ENCODE measurements at places on chromosomes 7 and 10.

DNA sequence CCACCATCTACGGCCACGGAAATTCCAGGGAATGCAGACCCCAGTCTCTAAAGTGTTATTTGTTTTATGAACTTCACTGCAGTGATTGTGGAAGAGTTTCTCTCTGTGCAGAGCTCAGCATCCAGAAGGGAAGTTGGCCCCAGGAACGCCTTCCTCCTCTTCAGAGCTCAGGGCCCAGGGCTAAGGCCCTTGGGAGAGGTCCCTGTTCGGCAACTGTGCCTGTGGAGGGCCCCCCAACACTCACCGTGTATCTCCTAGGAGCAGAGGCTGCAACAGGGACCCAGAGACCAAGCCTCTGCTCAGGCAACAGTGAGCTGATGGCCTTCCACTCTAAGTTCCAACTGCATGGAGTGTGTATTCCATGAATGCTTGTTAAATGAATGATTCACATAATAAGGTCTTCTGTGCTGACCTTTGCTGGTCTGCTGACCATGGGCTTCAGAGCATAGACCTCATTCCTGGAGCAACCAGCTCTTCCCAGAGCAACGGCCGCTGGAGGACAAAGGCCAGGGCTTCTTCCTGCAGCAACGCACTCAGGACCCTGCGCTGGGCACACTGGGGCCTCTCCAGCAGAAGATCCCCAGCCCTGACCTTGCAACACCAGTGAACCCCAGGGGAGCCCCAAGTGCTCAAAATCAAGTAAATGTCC, 7.7 kb downstream of the DIP2C start:
- no peak for DNase-seq

DNA sequence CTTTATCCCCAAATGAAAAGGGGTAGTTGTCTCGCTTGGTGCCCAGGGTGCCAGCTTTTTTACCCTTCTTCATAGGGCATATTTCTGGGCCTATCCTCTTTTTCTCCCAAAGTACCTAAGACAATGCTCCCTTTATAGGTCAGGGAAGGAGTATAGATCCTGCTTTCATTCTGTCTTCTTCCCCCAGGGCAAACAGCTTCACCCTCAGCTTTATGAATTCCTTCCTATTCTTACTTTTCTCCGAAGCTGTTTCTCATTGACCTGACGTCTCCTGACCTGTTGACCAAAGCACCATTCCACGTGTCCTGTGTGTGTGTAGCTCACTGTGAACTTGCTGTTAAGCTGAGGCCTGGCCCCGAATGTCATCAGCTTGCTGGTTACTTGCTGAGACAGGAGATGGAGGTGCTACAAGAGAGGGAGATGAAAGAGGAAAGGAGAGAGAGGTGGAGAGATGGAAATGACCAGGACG, 48.9 kb downstream of the PYROXD2 start:
- no peak for DNase-seq

DNA sequence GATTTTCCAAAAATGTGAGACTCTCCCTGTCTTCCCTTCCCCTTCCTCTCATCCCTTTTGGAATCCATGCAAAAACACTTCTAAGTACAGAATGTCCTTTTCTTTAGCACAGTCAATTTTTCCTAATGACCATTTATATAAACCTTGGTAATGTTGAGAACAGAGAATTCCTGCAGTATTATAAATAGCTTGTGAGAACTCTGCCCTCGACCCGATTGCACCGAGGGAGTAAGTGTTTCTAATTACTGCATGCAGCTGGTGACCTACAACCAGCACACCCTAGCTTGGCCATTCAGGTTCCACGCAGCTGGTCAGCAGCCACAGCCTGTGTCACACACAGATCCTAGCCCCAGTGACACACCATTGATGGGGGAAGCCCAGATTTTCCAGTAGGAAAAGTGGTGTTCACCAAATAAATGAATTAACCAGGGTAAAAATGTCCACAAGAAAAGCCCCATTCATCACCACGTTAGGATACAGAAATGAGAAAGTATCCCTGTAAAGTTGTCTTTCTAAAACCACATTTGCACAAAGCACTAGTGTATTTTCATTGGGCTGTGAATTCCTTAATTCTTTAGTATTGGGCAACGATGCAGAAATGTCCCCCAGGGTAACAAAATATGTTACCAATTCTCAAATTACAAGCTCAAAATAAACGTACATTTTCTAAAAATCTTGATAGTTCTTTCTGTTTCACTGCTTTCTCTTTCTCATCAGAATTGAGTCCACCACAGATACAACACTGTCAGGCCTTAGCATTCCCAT, 499.0 kb upstream of the KLF6 start:
- peak; percentile 22 for DNase-seq

DNA sequence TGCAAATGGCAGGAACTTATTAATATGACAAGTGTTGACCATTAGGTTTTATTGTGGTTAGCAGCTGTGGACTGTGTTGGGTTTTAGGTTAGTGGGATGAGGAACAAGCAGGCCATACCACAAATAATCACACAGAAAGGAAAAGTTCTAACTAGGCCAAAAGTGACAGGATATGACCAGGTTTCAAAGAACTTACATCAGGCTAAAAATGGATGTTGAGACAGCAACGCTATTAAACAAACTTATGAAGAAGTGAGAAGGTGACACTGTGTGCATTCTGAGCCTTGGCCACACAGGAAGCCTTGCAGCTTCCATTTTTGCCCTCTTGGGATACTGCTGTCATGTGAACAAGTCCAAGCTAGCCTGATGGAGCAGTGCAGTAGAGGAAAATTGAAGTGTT, 568.8 kb downstream of the HTR7 start:
- no peak for DNase-seq

DNA sequence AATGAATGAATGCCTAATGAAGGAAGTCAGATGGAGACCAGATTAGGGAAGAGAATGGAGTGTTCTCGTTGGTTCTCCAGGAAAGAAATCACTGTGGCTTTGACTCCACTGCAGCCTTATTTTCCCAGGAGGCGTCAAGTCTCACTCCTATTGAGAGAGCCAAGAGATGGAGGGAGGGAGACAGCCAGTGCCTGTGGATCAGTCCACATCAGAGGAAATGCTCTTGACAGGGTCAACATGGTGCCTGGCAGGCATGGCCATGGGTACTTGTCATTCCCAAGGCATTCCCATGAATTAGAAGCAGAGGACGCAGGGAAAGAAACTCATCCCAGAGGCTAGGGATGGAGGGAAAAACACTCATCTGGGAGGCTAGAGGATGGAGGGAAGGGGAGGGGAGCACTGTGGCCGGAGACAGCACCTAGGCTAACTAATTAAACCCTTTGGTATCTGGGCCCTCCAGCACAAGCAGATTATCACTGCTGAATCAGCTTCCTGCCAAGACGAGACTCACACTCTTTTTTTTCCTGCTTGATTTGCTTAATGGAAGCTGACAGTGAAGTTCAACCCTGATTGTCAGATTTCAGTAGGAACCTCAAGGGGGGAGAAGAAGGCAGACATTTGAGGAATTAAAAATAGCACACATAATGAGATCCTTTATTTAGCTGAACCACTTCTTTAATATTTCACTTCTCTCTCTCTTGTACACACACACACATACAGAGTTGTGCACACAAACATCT, 1233.2 kb upstream of the AUTS2 start:
- no peak for DNase-seq

GRCh38 chr10:13365831-13366230, 17.7 kb upstream of the SEPHS1 start:
- no peak for DNase-seq

DNA sequence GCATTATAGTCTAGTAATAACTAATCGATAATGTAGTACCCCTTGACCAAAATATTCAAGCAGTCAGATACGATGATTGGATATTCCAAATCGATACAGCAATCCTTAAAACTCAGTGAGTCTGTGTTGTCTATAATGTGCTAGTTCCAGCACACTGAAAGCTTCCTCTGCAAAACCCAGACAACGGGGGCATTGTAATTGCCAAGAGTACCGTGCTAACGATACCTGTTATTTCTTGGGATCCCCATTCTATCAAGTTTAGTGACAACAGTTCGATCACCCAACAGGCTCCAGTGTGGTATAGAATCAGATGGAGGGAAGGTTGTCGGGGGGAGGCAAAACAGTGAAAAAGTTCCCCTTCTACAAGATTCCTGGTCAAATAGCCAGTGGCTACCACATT, 865 bp downstream of the ZNF438 start:
- DNase-seq = no peak

DNA sequence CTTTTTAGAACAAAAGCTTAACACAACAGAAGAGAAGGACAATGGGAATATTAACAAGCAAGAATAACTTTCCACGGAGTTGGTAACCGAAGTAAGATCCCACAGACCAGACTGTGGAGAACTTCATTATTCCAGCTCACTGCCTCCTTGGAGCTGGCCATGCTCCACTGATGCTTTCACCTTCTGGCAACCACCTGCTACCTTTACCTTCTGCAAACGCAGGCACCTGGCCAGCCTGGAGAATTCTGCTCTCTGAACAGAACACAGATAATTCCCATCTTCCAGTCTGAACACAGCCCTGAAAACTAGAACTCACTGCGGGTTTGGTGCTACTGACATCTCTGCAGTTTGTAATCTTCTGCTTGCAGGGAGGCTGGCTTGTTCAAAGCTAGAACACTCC, 66.5 kb downstream of the JAZF1 start:
- no peak for DNase-seq

DNA sequence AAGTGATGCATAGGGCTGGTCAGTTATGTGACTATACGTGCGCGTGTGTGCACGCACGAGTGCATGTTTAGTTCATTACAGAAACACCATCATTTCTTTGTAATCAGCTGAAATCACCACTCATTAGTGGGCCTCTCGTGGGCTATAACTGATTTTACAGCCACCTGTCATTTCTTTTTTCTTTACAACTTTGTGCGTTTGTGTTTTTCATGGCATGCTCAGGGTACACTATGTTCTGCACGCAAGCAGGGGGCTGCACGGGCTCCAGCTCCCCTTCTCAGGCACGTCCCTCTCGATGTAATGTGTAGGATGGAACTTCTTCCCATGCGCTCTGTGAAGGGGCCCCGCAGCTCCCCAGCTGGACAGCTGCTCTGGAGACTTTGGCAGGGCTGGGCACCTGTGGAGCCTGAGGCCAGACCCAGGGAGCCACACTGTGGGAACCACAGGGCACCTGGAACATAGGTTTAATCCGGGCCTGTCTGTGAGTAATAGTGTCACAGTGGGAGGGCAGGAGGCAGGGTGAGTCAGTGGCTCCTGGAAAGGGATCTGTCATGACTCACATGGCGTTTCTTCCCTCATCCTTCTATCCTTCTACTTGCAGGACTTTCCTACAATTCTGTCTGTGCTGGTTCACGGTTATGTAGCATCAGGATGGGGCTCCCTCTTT, 4.9 kb downstream of the GCK start:
- no peak for DNase-seq

- DNase-seq = no peak
Observed at GRCh38 chr10:35059481-35059880, 30.7 kb downstream of the CUL2 start.

GRCh38 chr10:35922876-35923600, 280.9 kb upstream of the FZD8 start:
- DNase-seq = no peak

GRCh38 chr10:34206078-34206934, 608.8 kb downstream of the PARD3 start:
- DNase-seq = no peak

- no peak for DNase-seq
Observed at GRCh38 chr7:131008840-131009711, 275.1 kb upstream of the KLF14 start.

GRCh38 chr7:48933549-48934085, 9.3 kb downstream of the CDC14C start:
- no peak for DNase-seq

DNA sequence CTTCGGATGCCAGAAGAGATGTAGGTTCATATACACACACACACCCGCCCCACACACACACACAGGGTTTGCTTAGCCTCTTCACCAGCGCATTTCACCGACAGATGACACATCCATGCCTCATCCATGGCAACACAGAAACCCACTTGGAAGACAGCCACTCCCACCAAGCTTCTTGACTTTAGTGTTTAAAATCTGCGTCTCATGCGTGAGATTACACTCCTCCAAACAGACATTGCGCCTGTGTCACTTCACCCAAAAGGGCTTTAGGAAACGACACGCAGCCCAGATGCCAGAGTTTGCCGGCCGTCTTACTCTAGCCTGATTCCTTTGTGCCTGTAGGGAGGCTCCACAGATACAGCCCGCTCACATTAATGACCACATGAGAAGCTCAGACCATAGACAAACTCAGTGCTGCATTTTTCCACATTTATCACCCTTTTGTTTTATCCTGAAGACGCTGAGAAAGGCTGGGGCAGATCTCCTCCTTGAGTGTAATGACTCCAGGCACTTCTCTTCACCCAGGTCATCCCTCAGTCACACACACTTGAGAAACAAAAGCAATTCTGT, 73.8 kb downstream of the DIP2C start:
- DNase-seq = no peak

DNA sequence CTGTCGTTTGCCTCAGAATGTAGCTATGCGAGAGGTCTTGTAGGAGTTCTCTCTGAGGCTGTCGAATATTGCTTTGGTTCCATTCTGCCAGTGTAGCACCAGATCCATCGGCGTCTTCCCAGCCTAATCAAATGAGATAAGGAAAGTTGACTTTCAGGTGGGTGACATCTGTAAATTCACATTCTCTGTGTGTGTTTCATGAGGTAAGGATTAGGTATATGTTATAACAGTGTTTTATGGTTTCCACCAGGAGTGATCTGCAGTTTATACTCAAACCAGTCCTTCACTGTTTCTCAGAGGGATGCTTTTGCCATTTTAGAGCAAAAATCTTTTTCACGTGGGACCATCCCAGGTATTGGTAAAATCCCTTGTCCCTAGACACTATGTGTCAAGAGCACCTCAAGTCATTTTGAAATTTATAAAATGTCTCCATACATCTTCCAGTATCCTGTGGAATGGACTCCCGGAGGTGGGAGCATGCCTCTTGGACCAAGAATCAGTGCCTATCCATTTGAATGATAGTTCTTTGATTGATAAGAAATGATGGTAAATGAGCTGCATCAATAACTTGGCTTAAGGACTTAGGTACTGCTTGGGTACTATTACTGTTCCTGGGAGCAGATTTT, 7.9 kb downstream of the ANKRD1 start:
- DNase-seq = no peak

GRCh38 chr7:22430457-22430856, 69.5 kb downstream of the STEAP1B start:
- no peak for DNase-seq

DNA sequence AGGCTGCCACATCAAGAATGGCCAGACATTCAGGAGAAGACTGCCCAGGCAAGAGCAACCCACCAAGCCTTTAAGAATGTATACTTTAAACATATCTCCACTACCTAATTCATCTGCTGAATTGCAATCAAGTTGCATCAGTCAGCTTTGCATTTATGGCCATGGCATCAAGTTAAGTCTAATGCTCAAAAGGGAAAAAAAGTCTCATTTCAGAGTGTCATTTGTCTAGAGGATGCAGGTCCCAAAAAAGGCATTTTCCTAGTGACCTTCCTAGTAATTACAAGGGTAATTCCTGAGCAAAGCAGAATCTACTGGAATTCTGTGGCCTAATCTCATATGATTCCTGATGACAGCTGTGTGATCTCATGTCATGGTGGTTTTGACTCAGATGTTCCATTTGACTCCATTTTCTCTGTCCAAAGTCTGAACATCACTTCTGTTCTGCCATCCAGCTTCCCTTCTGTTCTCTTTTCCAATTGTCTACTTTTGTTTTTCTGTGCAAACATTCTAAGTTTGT, 7.3 kb upstream of the CABCOCO1 start:
- DNase-seq = no peak

- DNase-seq = no peak
Observed at GRCh38 chr7:158157460-158157859, 430.2 kb downstream of the PTPRN2 start.
